AG09309 (cell line): ENCODE measurements at places on chromosomes 7 and 10.

- no peak for DNase-seq
Observed at GRCh38 chr7:157949711-157950110, 612.9 kb downstream of the DNAJB6 start.

- no peak for DNase-seq
Observed at GRCh38 chr7:32658034-32658433, 162.7 kb downstream of the AVL9 start.

- no peak for DNase-seq
Observed at GRCh38 chr10:129049501-129049900, 417.5 kb upstream of the MGMT start.

GRCh38 chr7:79880312-79880711 lies 254.3 kb upstream of the GNAI1 start:
- DNase-seq = no peak

DNA sequence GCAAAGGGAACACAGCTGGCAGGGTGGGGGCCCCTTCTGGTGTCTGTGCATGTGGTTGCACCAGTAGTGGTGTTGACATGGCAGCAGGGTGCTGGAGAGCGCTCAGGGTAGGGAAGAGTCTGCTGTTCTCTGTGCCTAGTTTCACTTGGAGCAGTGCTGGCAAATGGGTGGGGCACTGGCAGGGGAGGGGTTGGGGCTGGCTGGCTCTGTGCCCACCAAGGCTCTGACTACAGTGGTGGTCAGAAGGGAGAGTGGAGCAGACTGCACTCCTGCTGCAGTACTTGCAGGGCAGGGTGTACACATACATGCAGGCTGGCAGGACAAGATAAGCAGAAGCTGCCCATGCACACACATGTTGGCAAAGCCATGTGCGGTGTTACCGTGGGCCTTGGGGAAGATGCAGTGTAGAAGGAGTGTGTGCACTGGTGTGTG lies 18.2 kb downstream of the FAM25A start:
- DNase-seq = no peak

DNA sequence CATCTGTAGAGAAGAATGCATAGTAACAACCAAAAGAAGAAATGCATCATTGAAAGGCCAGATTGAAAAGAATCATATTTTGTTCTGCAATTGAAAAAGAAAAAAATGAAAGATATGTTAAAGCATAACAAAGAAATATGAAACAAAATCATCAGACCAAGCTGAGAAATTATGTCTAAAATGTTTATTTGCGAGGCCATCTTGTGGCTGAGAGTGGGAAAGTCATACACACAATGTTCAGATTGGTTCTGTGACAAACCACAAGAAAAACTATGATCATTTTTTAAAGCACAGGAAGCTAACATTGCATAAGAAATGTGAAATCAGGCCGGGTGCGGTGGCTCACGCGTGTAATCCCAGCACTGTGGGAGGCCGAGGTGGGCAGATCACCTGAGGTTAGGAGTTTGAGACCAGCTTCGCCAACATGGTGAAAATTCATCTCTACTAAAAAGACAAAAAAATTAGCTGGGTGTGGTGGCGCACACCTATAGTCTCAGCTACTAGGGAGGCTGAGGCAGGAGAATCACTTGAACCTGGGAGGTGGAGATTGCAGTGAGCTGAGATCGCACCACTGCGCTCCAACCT lies 36.6 kb downstream of the ABCB5 start:
- DNase-seq = no peak

GRCh38 chr7:15626041-15626440 lies 60.4 kb downstream of the MEOX2 start:
- no peak for DNase-seq

GRCh38 chr10:85513436-85513835 lies 853.2 kb downstream of the GRID1 start:
- DNase-seq = no peak

GRCh38 chr10:59175538-59176240 lies 754 bp upstream of the PHYHIPL start:
- no peak for DNase-seq

GRCh38 chr10:31936933-31937332 lies 8.3 kb upstream of the ARHGAP12 start:
- DNase-seq = no peak

GRCh38 chr7:117111535-117111934 lies 158.2 kb downstream of the ST7 start:
- DNase-seq = no peak

DNA sequence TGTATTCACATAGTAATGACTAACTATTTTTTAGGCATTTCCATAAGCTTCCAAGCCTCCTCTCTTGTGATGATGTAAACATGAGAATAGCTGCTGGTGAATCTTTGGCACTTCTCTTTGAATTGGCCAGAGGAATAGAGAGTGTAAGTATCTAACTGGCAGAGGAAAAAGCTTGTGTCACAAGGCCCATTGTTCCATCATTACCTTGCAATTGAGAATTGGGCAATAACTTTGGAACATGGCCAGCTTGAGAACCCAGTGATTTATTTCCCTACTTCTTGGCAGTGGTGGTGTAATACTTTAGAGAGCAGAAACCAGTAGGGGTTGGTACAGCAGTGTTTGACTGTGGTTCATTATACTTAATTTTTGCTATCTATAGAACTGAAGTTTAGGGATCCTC lies 12.0 kb downstream of the IFRD1 start:
- DNase-seq = peak; percentile 87

- DNase-seq = no peak
Observed at GRCh38 chr7:33039903-33040292, 22.7 kb downstream of the NT5C3A start.

DNA sequence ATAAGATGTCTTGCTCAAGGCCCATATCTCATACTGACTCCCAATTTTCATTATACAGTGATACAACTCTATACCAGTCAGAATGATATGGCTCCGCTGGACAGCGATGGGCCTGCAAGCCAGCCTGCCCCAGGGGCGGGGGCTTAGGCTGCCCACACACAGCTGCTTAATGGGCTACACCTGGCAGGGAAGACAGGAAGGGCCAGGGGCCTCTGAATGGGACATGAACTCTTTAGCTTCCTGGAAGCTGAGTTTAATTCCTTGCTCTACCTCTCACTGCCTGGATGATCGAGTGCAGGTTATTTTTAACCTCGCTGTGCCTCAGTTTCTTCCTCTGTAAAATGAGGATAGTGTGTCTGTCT lies 112.5 kb downstream of the C10orf105 start:
- DNase-seq = no peak

GRCh38 chr7:122762071-122762470 lies 59.3 kb upstream of the RNF148 start:
- DNase-seq = no peak

DNA sequence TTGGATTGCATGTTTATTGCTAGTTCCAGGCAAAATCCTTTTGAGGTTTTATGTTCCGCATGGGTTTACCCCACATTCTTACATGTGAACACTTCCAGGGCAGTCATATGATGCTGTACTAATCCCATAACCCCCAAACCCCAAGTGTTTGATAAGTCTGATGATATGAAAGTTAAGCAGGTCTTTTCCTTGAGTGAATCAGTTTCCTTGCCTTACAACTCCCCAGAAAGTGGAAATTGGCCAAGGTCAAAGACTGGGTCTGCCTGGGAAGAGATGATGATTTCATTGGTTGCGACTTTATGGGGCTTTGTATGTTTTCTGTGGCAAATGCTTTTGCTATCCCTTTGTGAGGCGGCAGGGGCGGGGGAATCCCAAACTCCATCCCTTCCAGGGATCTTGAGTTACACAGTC lies 24.7 kb downstream of the AFAP1L2 start:
- peak; percentile 39 for DNase-seq

DNA sequence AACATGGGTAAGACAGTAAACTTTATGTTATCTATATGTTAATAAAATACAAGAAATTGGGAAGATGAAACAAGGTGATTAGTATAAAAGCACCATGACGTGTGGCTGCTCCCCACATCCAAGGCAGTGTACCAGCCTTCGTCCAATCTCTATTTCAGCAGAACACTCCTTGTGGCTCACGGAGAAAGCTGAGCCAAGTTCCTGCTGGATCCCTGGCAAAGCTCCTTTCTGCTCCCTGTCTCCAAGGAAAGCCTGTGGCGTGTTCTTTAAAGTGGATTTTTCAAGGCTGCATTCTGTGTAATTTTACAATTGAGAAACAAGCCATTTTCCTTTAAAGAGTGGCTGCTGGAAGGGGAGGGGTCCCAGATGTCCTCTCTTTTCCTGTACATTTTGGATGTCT lies 467.3 kb downstream of the PTPRN2 start:
- no peak for DNase-seq

GRCh38 chr10:98062424-98062823 lies 32.0 kb upstream of the CRTAC1 start:
- no peak for DNase-seq

- no peak for DNase-seq
Observed at GRCh38 chr7:155490697-155491628, 33.0 kb downstream of the EN2 start.

- no peak for DNase-seq
Observed at GRCh38 chr7:103065667-103066066, 8.9 kb downstream of the FBXL13 start.

DNA sequence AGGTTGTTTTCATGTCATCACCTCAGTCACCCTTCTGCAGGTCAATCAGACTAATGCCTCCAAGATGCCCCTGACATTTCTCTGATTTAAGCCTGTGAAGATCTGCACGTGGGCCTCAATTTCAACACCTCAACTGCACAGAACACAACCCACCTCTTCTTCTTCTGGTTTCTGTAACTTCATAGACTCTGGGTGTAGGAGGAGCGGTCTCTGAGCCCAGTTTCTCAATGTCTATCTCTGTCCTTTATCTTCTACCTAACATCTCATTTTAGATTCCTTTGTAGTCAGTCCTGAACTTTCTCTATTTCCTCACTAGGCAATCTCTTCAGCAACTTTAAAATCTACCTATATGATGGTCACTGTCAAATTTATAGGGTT lies 85.6 kb downstream of the PRKCQ start:
- no peak for DNase-seq

GRCh38 chr7:141276031-141276430 lies 202.2 kb downstream of the TMEM178B start:
- no peak for DNase-seq

DNA sequence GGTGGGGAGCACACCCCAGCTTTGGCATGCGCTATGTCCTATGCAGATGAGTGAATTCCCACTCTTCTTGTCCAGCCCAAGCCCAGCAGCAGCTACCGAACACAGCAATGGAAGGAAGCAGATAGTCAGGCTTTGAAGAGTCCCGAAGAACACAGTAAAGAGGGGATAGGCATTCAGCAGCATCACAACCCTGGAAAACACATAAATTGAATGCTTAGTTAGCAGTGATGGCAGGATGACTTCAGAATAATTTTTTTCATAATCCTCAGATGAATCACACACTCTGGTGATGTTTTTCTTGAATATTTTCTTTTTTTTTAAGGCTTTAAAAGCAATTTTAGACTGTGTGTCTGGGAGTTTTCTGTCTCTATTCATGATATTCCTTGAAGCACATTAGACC lies 95.8 kb downstream of the CFAP58 start:
- peak; percentile 24 for DNase-seq

DNA sequence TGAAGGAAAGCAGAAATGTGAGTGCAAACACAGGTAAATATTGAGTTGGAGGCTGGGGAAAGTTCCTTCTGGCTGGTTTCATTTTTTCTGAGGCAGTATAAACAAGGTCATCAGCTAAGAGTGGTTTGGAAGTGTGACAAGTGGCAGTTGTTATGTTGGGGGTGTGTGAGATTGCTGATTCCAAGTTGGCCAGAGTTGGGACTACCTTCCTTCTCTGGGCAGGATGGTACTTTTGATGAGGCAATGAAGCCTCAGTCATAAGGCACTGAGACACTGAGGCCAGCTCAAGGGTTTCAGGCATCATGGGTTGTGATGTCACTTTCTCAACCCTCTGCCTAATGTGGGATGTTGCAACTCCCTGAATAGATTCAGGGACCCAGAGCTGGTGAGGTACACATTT lies 8.2 kb upstream of the PTTG1IP2 start:
- DNase-seq = no peak

DNA sequence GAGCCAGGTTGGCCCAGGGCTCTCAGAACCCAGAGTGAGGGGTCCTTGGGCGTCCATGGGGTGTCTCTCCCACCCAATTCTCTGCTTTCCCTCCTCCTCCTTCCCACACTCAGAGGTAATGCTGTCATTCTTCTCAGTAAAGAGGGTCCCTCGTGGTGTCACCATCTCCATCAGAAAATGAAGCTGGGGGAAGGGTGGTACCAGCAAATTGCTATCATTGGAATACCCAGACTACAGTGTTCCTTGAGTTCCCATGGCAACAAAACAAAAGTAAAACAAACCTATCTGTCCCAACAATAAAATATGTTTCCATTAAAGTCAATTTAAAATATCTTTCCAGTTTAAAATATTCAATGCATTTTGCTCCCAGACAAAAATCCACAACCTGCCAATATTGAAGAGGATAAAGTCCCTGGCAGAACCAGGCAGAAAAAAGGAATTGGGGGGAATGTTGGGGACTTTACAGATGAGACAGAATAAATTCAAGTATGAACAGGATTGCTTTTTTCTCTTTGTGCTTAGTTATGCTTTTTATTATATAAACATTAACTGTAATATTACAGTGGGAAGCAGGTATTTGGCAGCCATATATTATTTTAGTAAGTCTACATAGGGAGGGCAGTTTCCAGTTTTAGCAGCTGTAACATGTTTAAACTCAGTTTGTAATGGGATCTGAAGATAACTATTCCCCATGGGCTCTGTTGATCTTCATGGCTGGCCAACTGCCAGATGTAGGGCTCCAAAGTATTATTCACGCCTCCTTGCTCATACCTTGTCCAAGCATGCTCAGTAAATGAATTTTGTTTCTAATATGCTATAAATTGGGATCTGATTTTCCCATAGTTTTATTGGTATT lies 182.1 kb downstream of the ARID5B start:
- DNase-seq = no peak

- no peak for DNase-seq
Observed at GRCh38 chr10:102033787-102034186, 22.2 kb downstream of the ARMH3 start.

DNA sequence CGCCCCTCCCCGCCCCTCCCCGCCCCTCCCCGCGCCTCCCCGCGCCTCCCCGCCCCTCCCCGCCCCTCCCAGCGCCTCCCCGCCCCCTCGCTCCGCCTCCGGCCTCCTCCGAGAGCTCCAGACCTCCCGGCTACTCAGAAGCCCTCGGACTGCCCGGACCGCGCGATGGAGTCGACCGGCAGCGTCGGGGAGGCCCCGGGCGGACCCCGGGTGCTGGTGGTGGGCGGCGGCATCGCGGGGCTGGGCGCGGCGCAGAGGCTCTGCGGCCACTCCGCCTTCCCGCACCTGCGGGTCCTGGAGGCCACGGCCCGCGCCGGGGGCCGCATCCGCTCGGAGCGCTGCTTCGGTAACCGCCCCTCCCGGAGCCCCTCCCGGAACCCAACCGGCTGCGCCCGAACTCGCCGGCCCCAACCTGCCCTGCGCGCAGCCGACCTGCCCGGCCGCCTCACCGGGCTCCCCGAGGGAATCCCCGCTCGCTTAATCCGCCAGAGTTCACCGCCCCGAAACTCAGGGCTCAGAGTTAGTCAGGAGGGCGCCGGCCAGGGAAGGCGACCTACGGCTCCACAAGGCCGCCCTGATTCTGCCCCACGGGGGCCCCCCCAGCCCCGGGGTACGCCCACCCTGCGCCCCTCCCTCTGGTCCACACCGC lies at the start of gene PAOX:
Gene PAOX (plus strand): TSS at position 111 of the 649 bp plus-strand sequence. CDS start 55 bp downstream, at position 166.
- DNase-seq = no peak
